ENCODE measurements at places on chromosomes 16 and 17.

- no peak for DNase-seq
Observed at GRCh38 chr16:55386534-55387296, 62.7 kb downstream of the IRX6 start.

GRCh38 chr16:85213926-85214675 lies 101.8 kb upstream of the CIBAR2 start:
- no peak for DNase-seq

GRCh38 chr16:12675852-12676251 lies 127.8 kb downstream of the CPPED1 start:
- DNase-seq, result no peak

DNA sequence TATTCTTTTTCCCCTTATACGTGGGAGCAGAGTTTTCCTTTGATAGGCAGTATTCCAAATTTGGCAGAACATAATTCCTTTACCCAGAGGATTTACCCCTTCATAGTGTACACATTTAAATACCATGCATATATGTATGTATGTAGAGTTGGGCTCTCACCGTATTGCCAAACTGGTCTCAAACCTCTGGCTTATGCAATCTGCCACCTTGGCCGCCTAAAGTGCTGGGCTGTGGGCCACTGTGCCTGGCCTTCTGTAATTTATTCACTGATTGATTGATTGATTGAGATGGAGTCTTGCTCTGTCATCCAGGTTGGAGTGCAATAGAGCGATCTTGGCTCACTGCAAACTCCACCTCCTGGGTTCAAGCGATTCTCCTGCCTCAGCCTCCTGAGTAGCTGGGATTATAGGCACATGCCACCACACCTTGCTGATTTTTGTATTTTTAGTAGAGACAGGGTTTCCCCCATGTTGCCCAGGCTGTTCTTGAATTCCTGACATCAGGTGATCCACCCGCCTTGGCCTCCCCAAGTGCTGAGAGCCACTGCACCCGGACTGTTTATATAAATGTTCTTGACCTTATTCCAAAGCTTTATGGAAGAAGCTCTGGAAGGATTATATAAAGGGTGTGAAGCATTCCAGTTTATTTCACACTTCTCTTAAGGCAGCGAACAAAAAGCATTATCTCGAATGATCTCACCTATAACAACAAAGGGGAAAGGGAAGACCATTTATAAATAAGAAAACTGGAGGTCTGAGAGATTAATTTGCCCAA lies 14.9 kb downstream of the GLG1 start:
- no peak for DNase-seq

- no peak for DNase-seq
Observed at GRCh38 chr16:22326771-22327445, 29.7 kb downstream of the POLR3E start.

- DNase-seq, result no peak
Observed at GRCh38 chr17:522919-523318, 170.3 kb upstream of the RPH3AL start.

- no peak for DNase-seq
Observed at GRCh38 chr17:45248132-45248957, 13.5 kb downstream of the SPATA32 start.

DNA sequence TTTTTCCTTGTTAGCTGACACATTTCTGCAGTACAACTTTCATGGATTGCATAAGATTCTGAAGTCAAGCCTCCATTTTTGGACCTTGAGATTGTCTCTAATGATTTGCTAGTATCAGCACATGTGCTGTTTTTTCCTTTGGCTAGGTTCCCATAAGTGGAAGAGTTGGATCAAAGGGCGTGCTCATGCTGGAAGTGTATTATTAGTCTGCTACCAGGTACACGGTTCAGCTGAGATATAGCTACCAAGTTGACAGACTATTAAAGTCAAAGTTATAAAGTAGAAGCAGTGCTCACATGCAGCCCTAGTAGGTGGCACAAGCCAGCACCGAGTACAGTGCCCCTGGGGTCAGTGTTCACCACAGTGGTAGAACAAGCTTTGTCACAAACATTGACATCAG lies 3.2 kb downstream of the FAHD1 start:
- DNase-seq, result no peak

DNA sequence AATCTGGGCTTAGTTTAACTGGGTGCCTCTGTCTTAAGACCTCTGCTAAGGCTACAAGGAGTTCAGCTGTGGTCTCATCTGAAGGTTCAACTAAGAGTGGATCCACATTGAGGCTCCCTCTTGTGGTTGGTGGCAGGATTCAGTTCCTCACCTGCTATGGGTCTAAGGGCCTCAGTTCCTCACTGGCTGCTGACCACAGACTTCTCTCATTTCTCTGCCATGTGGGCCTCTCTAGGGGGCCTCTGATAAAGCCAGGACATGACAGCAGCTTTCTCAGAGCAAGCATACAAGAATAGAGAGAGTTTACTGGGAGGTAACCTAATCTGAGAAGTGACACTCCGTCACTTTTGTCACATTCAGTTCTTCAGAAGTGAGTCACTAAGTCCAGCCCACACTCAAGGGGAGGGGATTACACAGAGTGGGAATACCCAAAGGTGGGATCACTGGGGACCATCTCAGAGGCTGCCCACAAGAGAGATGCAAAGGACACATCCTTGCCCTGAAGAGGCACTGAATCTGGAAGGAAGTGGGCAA lies 19.2 kb upstream of the ABAT start:
- DNase-seq, result no peak

GRCh38 chr17:68780596-68780995 lies 174.6 kb downstream of the ABCA8 start:
- no peak for DNase-seq

- no peak for DNase-seq
Observed at GRCh38 chr17:337453-337852, 15.2 kb downstream of the RPH3AL start.

DNA sequence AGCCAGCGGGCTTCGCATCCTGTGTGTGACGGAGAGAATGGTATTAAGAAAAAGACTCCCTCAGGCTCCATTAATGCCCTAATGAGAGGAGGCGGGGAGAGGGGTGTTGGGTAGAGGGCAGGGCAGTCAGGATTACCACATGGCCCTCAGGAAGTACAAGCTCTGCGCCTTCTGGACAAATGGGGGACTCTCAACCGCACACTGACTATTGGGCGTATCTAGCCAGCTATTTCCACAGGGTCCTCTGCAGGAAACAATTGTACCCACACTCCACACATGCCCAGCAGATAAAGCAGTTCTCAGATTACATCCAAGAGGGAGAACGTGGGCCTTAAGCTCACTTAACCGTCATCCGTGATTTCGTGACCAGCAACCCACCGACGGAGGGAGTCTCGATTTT lies 14.7 kb downstream of the NXN start:
- no peak for DNase-seq

- DNase-seq, result no peak
Observed at GRCh38 chr17:41728056-41728455, 6.4 kb downstream of the HAP1 start.

Data from nucleus accumbens (tissue), 56 donors.